ENCODE measurements at places on chromosomes 6 and 20.
A peak's percentile ranks its signal among the peaks of the same experiment; 100 is the strongest.

DNA sequence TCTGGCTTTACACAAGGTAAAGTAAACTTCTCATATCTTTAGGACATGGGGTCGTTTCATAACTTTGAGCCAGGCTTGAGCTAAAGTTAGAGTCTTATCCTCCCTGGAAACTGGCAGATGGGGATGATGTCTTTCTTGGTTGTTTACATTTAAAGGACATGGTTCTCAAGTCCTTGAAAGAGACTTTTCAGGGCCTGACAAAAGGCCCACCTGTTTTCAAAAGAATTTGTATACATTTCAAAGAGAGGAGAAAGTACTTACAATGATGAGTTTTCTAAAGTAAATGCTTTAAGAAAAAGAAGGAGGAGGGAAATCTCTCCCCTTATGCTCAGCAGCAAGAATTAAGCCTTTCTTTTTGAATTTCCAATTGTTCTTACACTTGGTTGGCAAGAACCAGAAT is 45.7 kb upstream of the TINAG start:
- no peak for DNase-seq

DNA sequence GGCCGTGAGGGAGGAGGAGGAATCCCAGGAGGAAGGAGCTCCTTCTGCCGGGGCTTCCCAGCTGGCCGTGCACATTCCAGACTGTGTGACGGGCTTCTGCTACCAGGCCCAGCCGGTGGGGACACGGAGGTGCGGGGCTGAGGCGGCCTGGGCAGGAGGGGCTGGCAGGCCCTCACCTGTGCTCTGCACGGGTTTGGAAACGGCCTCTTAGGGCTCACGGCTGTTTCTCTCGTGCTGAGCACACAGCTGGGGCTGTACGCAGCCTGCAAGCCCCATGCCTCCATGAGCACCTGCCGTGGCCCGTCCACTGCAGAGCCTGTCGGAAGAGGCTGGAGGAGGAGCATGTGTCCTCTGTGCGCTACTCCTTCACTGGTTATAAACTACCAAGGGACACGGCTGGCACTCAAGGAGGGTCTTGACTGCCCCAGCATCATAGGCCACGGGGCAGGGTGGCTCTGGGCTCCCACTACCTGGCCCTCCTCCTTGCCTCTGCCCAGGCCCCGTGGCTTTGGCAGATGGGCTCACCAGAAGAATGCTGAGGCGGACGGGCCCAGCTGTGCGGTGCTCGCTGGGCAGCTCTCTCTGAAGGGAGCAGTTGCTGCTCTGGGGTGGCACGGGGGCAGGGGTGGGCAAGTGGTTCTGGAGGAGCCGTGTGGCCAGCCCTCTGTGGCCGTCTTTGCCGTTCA is 15.8 kb downstream of the NPEPL1 start:
- DNase-seq = no peak

DNA sequence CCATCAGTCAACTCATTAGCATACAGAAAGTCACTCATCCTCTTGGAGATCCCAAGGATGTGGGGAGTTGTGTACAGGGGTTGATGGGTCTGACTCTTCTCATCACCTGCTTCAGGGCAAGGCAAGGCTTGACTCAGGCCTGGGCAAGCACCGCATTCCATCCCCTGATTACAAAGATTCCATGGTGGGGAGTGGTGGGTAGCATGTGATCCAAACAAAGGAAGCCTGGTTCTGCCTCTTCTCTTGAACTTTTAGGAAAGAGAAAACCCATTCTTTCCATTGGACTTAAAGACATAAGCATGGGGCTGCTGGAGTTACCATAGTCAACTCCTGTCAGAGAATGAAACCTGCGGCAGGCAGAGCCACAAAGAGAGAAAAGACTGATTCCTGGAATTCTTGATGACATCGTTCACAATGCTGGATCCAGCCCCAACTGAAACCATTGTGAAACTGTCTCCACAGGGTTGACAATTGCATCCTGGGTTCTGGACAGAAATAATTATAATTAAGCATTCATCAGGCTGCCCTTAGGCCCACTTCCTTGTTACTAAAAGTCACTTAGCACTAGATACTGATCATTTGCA is 235.8 kb upstream of the KCNG1 start:
- DNase-seq = peak; percentile 22

DNA sequence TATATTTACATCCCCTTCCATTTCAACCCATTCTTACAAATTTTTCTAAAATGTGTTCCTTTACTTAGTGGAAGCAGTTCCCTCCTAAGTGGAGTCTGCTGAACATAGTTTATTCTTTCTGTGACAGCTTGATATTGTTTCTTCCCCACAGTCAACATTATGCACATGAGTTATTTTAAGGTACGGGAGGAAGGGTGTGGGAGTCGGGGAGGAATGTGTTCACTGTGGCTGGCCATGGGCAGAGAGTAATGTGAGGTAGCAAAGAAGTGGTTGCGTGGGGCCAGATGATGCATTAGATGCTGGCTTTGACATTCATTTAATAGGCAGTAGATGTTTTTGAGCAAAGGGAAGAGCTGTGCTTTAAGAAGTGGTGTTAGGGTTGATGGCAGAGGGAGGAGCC is 98.5 kb downstream of the ARMC2 start:
- no peak for DNase-seq

DNA sequence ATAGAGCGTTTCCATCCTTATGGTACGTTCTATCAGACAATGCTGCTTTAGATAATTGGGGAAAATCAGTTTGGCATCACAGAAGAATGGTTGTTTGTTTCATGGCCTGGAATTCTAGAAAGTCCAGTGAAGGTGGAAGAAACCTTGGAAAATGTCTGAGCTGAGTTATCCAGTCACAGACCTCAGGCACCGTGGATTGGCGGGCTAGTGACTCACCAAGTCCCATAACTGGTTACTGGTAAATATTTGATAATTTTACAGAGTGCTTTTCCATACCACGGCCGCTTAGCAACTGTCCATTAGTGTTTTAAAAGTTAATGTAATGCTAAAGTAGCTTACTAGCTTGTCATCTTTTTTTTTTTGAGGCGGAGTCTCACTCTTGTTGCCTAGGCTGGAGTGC is 99.4 kb downstream of the SLC35B3 start:
- DNase-seq = no peak

DNA sequence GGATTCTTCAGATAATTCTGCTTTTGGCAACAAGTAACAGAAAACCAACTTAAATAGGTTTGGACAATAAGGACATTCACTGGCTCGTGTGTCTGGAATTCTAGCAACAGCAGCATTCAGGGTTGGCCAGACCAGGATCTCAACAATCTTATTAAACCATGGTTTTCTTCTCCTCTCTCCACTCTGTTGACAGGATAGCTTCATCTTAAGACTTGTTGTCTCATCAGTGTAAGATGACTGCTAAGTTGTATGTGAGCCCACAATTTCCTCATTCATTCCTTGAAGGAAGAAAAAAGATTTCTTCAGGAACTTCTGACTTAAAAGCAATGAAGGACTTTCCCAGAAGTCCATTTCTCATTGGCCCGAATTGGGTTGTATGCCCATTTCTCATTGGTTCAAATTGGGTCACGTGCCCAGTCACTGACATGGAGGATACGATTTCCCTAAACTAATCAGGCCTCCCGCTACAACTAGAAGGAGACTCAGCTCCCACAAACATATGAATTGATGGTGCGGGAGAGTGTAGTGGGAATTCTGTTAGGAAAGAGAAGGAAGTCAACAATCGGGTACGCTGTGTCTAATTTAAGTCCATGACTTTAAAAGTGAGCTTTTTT is 83.7 kb downstream of the SLC22A3 start:
- no peak for DNase-seq

DNA sequence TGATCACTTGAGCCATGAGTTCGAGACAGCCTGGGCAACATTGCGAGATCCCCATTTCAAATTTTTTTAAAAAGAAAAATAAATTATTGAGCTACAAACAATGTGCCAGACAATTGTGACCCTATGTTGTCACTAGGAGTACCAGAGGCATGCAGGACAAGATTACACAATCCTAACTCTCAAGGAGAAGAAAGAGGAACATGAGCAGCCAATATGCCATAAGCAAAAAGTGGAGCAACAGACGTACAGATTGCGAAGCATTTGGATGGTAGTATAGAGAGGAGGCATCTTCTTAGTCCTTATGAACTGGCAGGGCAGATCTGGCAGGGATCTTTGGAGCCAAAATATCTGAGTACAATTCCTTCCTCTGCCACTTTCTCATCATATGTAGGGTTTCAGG is 156.4 kb downstream of the OR2B2 start:
- no peak for DNase-seq
